Breast epithelium (tissue), 4 donors: ENCODE measurements at places on chromosomes 16 and 17.

GRCh38 chr16:49637933-49638672, 217.8 kb downstream of the ZNF423 start:
- H3K27me3 ChIP-seq: no peaks in the 10 kb centered on the region
- H3K4me1 ChIP-seq: no peaks in the 10 kb centered on the region
- no peaks in the 10 kb centered on the region for H3K36me3 ChIP-seq
- no peak for DNase-seq
- H3K4me3 ChIP-seq: no peak overlapping the region

- no peaks in the 10 kb centered on the region for H3K4me1 ChIP-seq
- no peaks in the 10 kb centered on the region for H3K27me3 ChIP-seq
Measured at GRCh38 chr16:64017796-64018195, 1104.1 kb downstream of the CDH11 start.

- peaks cover 5% of the 10 kb centered on the region for H3K27me3 ChIP-seq
- no peak overlapping the region for H3K4me3 ChIP-seq
- H3K36me3 ChIP-seq: no peaks in the 10 kb centered on the region
- peak; percentile 30 for DNase-seq
Measured at GRCh38 chr16:73956587-73957494, 339.8 kb upstream of the PSMD7 start.

DNA sequence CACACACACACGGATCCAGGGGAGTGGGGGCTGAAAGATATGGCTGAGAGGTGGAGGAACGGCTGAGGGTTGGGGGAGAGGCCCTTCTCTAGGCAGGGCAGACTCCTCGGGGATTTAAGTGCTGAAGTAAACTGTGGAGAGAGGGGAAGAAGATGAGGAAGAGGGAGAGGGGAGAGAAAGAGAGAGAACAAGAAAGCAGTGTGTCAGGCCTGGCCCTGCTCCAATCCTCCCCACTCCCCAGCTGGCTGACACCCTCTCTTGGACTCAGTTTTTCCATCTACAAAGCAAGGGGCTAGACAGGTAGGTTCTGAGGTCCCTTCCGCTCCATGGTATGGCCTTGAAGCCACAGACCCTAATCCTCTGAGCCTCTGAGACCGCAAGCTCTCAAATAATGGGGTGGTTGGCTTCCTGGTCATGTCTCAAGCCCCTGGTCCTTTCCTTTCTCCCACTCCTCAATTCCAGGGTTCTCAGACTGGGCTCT, 2.0 kb downstream of the VAMP2 start:
- DNase-seq: no peak
- peak overlapping the region; percentile 99 for H3K27ac ChIP-seq
- no peak overlapping the region for H3K4me3 ChIP-seq
- H3K4me1 ChIP-seq: peaks cover 21% of the 10 kb centered on the region
- H3K27me3 ChIP-seq: no peaks in the 10 kb centered on the region

GRCh38 chr16:30650369-30651123, at the start of gene PRR14:
Gene PRR14, plus strand, starts transcription at chr16:30650960. Its CDS starts 686 bp downstream, at chr16:30651646.
- peak within 1 kb of the TSS; percentile 74 for H3K4me3 ChIP-seq
- H3K27ac ChIP-seq: peak within 1 kb of the TSS; percentile 91
- no peaks in the 10 kb centered on the region for H3K27me3 ChIP-seq
- H3K4me1 ChIP-seq: no peaks in the 10 kb centered on the region
- peak; percentile 100 for DNase-seq

DNA sequence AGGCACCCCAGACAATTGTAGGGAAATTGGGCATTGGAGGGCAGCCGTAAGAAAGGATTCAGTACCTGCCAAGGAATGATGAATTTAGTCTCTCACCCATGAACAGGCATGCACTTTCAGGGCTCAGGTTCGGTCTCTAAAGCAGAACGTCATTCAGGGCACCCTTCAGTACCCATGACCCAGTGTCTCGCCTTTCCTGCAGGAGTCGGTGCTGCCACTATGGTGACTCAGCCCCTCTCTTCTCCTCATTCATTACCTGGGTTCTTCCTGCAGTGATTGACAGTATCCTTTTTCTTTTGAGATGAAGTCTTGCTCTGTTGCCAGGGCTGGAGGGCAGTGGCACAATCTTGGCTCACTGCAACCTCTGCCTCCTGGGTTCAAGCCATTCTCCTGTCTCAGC, 8.4 kb downstream of the SOST start:
- no peak overlapping the region for H3K27ac ChIP-seq
- H3K27me3 ChIP-seq: peaks cover 12% of the 10 kb centered on the region
- no peaks in the 10 kb centered on the region for H3K36me3 ChIP-seq
- DNase-seq: no peak
- H3K4me1 ChIP-seq: no peaks in the 10 kb centered on the region
- H3K4me3 ChIP-seq: no peak overlapping the region

- DNase-seq: no peak
- H3K27ac ChIP-seq: no peak overlapping the region
- H3K27me3 ChIP-seq: no peaks in the 10 kb centered on the region
- H3K36me3 ChIP-seq: no peaks in the 10 kb centered on the region
Measured at GRCh38 chr17:55962951-55963401, 190.3 kb upstream of the ANKFN1 start.

DNA sequence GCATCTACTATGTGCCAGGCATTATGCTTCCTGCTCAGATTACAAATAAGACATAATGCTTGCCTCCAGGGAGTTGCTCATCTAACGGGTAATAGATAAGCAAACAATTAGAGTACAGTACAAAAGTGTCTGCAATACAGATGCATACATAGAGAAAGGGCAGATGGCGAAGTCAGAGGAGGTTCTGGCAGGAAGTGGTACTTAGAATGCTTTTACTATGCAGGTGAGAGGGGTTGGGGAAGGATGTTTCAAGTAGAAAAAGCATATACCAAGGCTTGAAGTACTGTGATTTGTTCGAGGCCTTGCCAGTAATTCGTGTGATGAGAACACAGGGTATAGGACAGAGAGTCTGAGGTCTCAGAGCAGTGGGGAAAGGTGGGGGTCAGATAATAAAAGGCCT, 349.8 kb downstream of the UTP18 start:
- no peaks in the 10 kb centered on the region for H3K36me3 ChIP-seq
- DNase-seq: no peak
- no peak overlapping the region for H3K4me3 ChIP-seq
- H3K27ac ChIP-seq: no peak overlapping the region
- no peaks in the 10 kb centered on the region for H3K4me1 ChIP-seq
- no peaks in the 10 kb centered on the region for H3K27me3 ChIP-seq
